ENCODE measurements at places on chromosomes 3 and 15. TPM values are rescaled to one million over a fixed set of nuclear protein-coding genes. Genes with fewer than 3 reads are reported as not detected.

Gene MYLK
- 20.5 TPM for total RNA-seq

Gene ESYT3
- not detected for total RNA-seq

Gene CCDC33
- total RNA-seq, result 9.9 TPM

Gene DNAJC19
- 37.3 TPM for total RNA-seq

Gene SERPINI2
- not detected for total RNA-seq

Gene CIDEC
- 1.5 TPM for total RNA-seq

Gene SPATA12
- total RNA-seq, result 0.05 TPM

Gene NXPE3
- total RNA-seq, result 3.3 TPM

Gene ZNF860
- total RNA-seq, result 3.9 TPM

Gene FOXB1
- total RNA-seq, result 0.05 TPM

Gene TTLL3
- 5.3 TPM for total RNA-seq

Gene MLF1
- total RNA-seq, result 6.0 TPM

Gene CYP11A1
- total RNA-seq, result not detected

Gene RPL32
- total RNA-seq, result 1,047 TPM

Gene SLC22A14
- total RNA-seq, result not detected

Gene A4GNT
- total RNA-seq, result not detected
